ENCODE measurements at places on chromosomes 3 and 15.
A peak's percentile ranks its signal among the peaks of the same experiment; 100 is the strongest.

- ATAC-seq = no peak
Observed at GRCh38 chr3:156293566-156293965, 173.2 kb downstream of the KCNAB1 start.

GRCh38 chr15:62403164-62403809 is 238.2 kb upstream of the C2CD4B start:
- peak; percentile 76 for ATAC-seq

DNA sequence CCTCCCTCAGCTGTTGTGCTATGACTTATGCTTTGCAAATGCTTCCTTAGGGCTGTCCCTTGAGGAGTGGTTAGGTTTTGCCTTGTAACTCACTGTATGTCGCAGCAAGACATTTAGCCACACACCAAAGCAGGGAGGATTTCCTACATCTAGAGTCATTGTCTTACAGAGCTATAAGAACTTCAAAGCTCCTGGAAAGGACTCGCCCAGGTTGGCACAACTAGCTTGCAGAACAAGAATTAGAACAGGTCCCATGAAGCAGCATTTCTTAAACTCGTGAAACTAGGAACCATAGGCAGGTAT is 19.4 kb upstream of the ACAP2 start:
- no peak for ATAC-seq

- no peak for ATAC-seq
Observed at GRCh38 chr15:27057904-27058645, 87.1 kb downstream of the GABRG3 start.

DNA sequence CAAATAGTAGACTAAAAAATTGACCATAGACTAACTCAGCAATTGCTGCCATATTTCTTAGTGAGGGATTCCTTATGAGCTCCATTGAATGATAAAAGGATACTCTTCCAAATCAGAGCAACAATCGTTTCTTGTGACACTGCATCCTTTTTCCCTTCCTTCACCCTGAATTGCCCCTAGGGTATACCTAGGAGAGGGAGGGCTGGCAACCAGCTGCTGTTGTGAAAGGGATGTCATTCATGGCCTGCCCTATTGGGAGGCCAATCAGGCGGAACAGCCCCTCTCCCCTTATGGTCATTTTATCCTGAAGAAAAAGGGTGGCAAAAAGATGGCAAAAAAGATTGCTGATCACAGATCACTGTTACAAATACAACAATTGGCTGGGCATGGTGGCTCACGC is 26.3 kb downstream of the B3GNT5 start:
- ATAC-seq = no peak

GRCh38 chr3:157238457-157238856 is 78.5 kb upstream of the CCNL1 start:
- ATAC-seq = no peak

GRCh38 chr3:14957925-14958324 is 10.5 kb downstream of the NR2C2 start:
- no peak for ATAC-seq

DNA sequence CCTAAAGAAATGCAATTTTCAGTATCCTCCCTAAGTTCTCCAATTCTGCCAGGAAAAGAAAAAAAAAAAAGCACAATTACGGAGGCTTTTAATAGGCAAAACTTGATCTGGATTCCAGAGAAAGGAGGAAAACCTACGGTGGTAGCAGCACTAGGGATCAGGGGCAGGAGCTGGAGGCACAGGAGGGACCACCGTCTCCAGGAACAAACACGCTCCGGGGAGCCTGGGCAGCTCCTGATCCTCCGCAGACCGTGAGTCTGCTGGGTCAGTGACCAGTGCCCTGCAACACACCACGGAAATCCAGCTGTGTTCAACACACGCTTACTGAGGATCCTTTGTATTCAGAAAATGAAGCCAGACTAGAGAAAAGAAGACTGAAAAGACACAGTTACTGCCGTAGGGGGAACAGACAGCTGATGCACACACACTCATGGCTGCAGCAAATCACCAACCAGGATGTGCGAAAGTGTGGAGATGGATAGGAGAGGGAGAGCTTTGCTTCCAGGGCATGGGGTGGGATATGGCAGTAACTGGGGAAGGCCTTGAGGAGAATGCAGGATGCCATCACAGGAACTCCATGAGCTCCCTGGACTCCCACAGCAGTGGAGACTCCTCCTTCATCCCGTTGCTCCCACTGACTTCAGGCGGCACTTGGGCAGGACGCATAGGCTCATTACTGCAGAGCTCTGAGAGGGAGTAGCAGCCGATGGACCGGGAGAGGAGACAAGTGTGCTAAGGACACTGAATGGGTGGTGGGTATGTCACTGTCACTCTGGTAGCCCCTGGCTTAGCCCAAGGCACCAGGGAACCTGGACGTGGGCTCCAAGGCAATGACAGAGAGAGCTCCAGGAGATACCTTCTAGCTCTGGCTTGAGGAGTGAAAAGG is 167.0 kb downstream of the ATP10A start:
- ATAC-seq = no peak

DNA sequence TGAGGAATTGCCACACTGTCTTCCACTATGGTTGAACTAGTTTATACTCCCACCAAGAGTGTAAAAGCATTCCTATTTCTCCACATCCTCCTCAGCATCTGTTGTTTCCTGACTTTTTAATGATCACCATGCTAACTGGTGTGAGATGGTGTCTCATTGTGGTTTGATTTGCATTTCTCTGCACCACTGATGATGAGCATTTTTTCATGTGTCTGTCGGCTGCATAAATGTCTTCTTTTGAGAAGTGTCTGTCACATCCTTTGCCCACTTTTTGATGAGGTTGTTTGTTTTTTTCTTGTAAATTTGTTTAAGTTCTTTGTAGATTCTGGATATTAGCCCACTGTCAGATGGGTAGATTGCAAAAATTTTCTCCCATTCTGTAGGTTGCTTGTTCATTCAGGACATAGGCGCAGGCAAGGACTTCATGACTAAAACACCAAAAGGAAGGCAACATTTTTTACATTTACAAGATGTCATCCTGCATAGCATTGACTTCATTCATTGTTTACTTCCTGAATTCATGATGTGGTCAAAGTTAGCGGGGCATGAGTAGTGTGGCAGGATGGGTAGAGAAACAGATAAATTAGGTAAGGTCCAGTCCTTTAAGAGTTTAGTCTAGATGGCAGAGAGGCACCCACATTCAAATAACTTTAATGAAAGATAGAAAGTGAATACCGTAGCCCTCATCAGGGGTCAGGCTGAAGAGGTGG is 45.1 kb upstream of the LPP start:
- ATAC-seq = no peak

- no peak for ATAC-seq
Observed at GRCh38 chr3:185207481-185207880, 46.4 kb downstream of the EHHADH start.

GRCh38 chr3:72380711-72381493 is 467.3 kb downstream of the SHQ1 start:
- no peak for ATAC-seq

DNA sequence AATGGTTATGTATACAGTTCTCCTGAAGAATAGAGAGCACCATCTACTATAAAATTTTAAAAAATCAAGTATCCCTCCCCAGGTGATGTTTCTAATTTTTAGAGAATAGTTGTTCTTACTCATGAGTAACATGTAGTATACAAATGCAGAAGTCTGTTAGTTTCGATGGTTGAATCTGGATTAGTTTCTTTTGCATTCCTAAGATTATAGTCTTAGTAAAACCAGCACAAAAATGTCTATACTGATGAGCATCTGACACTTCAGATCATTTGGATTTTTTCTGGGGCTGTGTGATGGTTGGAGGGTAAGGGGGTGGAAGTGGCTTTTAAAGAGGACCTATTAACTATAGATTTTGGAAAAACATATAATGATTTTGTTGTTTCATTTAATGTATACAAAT is 167.3 kb upstream of the SGO1 start:
- no peak for ATAC-seq

GRCh38 chr3:166456286-166456685 is 619.1 kb upstream of the BCHE start:
- ATAC-seq = no peak

DNA sequence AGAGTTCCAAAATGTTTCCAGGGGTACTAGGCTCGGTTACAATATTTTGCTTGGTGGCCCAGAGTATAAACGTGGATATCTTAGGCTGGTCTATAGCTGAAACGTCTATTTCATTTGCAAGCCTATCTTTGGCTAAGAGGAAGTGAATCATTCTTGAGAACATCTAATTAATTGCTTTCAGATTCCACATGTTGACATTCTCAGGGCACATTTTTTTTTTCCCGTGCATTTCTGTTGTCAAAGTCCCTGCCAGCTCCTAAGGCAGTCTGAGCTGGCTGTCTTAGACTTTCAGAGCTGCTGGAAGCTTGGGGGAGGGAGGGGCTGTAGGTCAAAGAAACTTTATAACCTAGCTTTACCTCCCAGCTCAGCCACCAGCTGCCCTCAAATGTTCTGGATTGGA is 23.2 kb upstream of the LAMP3 start:
- no peak for ATAC-seq
